ENCODE measurements at places on chromosomes 7 and 10. TPM values are rescaled to one million over a fixed set of nuclear protein-coding genes. Genes with fewer than 3 reads are reported as not detected.

The KCNH2 gene
- total RNA-seq = 0.48 TPM

DNA sequence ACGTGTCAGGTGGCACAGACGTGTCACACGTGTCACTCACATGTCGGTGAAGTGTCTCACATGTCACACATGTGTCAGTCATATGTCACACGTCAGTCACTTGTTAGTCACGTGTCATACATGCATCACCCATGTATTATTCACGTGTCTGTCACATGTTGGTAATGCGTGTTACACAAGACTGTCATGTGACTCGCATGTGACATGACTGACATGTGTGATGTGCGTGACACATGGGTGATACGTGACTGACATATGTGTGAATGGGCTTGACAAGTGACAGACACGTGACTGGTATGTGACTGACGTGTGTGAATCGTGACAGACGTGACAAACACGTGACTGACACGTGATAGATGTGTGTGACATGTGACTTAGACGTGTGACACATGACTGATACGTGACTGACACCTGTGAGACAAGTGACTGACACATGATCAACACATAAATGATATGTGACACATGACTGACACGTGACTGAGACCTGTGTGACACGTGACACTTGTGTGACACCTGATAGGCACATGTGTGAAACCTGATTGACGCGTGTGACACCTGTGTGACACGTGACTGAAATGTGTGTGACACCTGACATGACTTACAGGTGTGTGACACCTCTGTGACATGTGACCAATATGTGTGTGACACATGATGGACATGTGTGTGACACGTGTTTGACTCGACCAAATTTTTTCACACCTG lies 56.1 kb downstream of the ZNF92 start:
- peaks cover 2% of the 10 kb centered on the region for H3K36me3 ChIP-seq
- no peak overlapping the region for H3K4me3 ChIP-seq
- H3K27ac ChIP-seq = no peak overlapping the region
- H3K4me1 ChIP-seq = no peaks in the 10 kb centered on the region

GRCh38 chr10:70078937-70079336 lies 26.3 kb downstream of the MACROH2A2 start:
- no peak for DNase-seq
- no peaks in the 10 kb centered on the region for H3K4me1 ChIP-seq
- H3K27me3 ChIP-seq = peaks cover 2% of the 10 kb centered on the region
- no peak overlapping the region for H3K27ac ChIP-seq
- H3K4me3 ChIP-seq = no peak overlapping the region

- peaks cover 59% of the 10 kb centered on the region for H3K4me1 ChIP-seq
- H3K4me3 ChIP-seq = peak overlapping the region; percentile 89
- H3K36me3 ChIP-seq = peaks cover 50% of the 10 kb centered on the region
- peak; percentile 93 for DNase-seq
- H3K27me3 ChIP-seq = no peaks in the 10 kb centered on the region
Measured at GRCh38 chr10:6580279-6581029, 378 bp upstream of the PRKCQ start.

Measured in activated CD4-positive, alpha-beta T cell treated with anti-CD3 and anti-CD28 coated beads for 36 hours (primary cell).